GM13977 (cell line): ENCODE measurements at places on chromosomes 7 and 10.

DNA sequence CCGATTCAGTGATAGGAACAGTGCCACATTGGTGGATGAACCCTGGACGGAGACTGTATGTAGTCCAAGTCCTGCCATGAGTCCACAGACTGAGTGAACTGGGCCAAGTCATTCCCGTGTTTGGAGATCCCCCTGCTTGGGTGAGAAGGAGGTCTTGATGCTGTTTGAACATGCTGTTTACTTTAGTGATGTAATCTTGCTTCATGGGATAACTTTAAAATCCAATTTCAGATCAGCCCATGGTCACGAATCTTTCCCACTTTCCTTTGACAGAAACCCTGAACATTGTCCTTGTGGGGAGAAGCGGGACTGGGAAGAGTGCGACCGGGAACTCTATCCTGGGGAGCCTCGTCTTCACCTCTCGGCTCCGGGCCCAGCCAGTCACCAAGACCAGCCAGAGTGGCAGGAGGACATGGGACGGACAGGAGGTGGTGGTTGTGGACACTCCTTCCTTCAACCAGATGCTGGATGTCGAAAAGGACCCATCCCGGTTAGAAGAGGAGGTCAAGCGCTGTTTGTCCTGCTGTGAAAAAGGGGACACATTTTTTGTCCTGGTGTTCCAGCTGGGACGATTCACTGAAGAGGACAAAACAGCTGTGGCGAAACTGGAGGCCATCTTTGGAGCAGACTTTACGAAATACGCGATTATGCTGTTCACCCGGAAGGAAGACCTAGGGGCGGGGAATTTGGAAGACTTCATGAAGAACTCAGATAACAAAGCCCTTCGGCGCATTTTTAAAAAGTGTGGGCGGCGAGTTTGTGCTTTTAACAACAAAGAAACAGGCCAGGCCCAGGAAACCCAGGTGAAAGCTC, 26.6 kb downstream of the GIMAP8 start:
- no peak for DNase-seq

DNA sequence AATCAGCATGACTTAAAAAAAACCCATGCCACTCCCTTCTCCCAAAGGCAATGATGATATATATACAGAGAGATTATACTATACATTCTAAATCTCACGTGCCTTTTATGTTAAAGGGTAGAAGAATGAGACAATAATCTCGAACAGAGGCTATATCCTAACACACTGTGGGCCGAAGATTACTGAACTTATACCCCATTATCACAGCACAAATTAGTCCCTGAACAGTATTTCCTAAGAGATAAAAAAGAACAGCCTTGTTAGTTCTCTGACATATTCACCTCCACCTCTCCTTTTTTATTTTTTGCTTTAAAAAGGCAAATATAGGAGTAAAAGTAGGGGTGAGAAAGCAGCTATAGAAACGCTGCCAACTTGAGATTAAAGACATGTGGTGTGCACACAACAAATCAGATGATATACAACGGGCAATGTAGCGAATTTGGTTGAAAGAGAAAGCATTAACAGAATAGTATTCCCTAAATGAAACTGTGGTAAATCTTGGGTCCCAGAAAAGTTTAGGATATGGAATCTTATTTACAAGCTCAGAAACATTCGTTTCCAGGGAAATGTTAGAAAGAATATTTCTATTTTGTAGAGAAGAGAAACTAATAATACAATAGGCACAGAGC, 69.5 kb downstream of the JMJD1C start:
- DNase-seq: no peak

DNA sequence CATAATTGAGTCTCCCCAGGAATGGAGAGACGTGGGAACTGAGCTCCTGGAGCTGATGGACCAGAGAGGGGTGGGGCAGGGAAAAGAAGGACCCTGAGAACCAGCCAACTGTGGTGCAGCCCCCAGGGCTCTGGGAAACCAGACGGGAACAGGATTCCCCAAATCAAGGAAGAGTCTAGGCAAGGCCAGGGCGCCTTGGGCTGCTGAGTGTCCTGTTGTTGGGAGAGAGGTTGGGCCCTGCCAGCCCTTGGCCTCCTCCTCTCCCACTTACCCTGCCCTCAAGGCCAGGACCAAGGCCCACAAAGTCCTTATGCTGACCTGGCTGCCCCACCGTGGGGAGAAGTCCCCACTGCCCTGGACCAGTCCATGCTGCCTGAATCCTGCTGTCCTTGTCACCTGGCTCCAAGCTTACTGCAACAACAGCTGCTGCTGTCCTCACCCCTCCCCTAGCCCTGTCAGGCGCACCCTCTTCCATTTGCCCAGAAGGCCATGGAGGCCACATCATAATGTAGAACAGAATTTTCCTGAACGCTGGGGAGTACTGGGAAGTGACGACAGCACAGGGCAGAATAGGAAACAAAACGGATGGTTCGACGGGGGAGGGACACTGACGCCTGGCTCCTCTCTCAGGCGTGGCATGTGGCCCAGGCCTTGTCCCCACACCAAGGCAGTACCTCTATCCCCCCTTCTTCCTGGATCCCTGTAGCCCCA, 132.9 kb upstream of the ZMIZ1 start:
- DNase-seq: no peak

- DNase-seq: no peak
These were observed 79.3 kb upstream of the PPP2R2D start for GRCh38 chr10:131821378-131822012.

DNA sequence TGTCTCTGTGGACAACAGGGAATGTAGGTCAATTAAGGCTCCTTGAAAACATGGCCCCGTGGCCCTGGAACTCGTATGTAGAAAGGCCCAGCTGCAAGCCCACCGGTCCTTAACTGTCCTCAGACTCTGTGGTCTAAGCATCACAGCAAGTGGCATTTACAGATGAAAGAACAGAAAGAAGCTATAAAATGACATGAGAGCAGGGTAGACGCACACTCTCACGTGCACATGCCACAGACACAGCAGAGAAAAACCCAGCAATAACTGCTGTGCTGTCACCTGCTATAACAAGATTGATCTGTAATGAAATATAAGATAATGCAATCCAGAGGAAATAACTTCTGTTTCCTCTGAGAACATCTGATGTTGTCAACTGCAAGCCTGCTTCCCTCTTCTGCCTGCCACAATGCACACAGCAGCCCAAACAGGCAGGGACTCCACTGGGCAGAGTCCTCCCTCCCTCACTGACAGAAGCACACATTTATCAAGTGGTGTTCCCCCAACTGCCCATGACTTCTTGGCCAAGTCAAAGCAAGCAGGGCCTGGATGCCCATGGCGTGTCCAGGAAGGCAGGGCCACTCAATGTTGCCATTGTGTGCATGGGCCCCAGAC, 63.9 kb downstream of the GFRA1 start:
- no peak for DNase-seq

DNA sequence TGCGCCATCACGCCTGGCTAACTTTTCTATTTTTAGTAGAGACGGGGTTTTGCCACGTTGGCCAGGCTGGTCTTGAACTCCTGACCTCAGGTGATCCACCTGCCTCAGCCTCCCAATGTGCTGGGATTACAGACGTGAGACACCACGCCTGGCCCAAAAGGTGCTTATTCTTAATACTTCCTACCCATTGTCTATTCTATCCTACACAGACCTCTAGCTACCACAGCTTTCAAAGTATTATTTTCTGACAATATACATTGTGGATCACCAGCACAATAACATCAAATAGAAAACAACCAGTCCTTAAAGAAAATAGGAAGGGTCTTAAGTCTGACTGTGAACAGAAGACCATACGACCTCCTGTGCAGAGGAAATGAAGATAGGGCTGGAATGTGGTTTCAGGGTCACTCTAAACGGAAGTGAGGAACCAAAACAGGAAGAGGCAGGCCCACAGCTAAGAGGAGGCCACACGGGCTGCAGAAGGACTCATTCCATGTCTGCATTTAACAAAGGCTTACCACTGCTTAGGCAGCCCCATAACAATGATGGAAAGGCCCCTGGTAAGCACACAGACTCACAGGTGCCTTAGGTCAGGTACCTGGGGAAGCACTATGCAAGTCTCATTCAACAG, 115.2 kb downstream of the ZFAND4 start:
- DNase-seq: no peak

- no peak for DNase-seq
These were observed 5.8 kb downstream of the MAT1A start for GRCh38 chr10:80283536-80284199.

GRCh38 chr10:132977076-132977475, 34.7 kb upstream of the CFAP46 start:
- no peak for DNase-seq

- no peak for DNase-seq
These were observed 282.5 kb downstream of the BMPER start for GRCh38 chr7:34187798-34188307.

- no peak for DNase-seq
These were observed 229.1 kb upstream of the AKR1E2 start for GRCh38 chr10:4596951-4597350.

DNA sequence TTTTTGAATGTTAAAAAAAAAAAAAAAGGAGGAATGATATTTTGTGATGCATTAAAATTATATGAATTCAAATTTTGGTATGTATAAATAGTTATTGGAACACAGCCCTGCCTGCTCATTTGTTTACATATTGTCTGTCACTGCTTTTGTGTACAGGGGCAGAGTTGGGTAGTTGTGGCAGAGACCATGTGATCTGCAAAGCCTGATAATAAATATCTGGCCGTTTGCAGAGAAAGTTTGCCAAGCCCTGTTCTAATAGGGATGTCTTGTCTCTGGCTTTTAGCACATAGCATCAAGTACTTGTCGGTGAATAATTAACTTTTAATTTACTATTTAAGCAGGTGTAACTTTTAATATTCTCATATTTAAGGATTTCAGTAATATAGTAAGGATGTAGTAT, 19.8 kb downstream of the TSPAN13 start:
- no peak for DNase-seq

GRCh38 chr7:47782022-47782421, 166.2 kb downstream of the PKD1L1 start:
- DNase-seq: no peak

DNA sequence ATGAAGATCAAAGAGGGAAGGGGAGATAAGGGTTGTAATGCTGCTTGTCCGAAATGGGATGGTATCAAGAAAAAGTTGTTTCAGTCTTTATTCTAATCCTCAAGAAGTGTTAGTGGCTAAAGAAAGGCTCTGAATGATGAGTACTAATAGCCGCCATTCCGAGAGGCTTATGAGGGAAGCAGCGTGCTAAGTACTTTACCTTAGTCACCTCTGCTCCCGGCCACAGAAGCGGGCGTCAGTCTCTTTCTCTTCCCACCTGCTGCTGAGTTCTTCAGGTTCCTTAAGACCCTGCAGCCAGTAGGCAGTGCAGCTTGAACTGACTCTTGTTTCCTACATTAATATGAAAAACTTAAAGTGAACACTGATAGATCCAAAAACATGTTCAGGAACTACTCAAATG, 73.1 kb downstream of the EEPD1 start:
- DNase-seq: no peak

DNA sequence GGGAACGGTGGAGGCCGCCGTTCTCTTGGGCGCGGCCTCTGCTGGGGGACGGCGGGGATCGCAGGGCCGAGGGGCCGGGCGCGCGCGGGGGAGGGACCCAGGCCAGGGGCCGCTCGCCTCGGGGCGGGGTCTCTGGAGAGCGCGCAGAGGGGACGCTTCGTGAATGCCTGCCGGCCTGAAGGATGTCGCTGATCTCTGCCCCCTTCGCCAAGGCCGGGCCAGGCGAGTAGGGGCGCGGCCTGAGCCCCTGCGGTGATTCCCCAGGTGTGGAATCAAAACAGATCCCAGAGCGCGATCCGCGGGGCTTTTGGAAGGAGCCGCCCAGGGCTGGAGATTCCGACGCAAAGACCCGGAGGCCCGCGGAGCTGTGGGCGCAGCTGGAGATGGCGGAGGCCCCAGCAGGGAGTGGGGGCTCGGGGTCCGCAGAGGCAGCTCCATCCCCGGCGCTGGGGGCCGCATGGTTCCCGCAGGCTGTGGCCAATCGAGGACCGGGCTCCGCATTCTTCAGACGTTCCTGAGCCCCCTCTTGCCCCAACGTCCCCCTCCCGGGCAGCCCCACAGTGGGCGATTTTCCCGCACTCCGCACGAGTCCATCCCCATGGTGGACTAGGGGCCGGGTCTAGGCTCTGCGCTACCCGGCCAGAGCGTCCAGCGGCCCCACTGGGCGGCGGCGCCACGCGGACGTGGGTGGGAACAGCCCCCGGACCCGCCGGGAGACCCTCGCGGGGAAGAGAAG, 166.0 kb downstream of the ACTR3B start:
- peak; percentile 19 for DNase-seq

DNA sequence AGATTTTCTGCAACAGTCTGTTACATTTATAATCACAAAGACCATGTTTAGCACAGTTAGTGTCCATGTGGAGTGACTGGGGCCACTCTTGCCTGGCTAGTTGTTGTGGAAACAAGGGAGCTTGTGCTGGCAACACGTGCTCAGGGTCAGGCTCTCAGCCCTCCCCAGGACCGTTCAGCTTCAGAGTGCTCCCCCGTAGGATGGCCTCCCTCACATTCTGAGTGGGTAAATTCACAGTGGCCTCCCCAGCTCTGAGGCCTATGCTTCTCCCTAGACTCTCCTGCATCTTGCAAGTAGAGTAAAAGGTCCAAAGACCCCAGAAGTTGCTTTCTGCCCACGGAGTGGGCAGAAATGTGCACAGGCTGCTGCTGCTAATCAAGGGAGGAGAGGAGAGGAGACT, 122.3 kb downstream of the ADCY1 start:
- DNase-seq: no peak
